ENCODE measurements at places on chromosomes 2 and 18.

DNA sequence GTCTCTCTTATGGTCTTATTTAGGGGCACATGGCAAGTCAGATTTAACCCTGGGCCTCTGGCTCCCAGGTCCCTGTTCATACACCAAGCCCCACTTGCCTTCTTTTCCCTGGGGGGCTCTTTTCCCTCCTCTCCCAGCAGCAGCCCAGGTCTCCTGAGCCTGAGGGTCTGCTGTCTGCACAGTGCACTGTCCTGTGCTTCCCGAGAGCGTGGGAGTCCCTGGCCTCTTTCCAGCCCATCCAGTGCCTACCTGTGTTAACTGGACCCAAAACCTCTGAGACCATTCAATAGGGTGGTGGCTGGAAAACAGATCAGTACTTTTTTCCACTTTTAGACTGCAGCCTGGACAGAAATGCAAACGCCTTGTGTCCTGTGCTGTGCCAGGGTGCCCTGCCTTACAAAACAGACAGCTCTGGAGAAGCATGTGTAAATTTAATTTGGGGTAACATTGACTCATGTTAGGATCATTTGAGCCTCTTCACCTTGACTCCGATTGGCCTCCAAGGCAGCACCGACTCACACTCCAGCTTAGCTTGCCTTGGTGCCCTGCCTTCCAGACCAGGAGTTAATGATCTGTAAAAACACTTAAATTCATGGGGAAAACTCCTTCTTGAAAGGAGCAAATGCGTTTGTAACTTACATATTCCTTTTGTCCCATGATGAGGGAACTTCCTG lies 34.3 kb downstream of the TWIST2 start:
- no peak for DNase-seq

GRCh38 chr2:67997903-67998302 lies 64.9 kb downstream of the C1D start:
- DNase-seq, result no peak

- no peak for DNase-seq
Measured at GRCh38 chr2:28228434-28228995, 164.1 kb upstream of the FOSL2 start.

- no peak for DNase-seq
Measured at GRCh38 chr18:35063875-35064690, 22.9 kb downstream of the MAPRE2 start.
